ENCODE measurements at places on chromosomes 12 and 14.

DNA sequence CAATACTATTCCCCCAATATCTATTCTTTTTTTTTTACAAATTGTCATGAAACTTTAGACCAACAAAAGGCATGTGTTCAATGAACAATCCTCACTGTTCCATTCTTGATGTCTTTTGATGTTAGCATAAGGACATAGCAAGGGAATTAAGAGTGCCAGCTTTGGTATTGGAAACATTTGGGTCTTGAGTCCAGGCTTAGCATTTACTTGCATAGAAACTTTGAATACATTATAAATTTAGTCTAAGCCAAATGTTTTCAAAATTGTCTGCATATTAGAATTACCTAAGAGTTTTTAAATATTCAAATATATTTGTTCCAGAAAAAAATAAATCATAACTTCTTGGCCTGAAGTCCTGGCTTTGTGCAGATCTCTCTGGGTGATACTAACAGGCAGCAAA lies 406.5 kb downstream of the LRFN5 start:
- DNase-seq = no peak

GRCh38 chr12:110247340-110248095 lies 33.5 kb upstream of the ATP2A2 start:
- DNase-seq = peak; percentile 69

DNA sequence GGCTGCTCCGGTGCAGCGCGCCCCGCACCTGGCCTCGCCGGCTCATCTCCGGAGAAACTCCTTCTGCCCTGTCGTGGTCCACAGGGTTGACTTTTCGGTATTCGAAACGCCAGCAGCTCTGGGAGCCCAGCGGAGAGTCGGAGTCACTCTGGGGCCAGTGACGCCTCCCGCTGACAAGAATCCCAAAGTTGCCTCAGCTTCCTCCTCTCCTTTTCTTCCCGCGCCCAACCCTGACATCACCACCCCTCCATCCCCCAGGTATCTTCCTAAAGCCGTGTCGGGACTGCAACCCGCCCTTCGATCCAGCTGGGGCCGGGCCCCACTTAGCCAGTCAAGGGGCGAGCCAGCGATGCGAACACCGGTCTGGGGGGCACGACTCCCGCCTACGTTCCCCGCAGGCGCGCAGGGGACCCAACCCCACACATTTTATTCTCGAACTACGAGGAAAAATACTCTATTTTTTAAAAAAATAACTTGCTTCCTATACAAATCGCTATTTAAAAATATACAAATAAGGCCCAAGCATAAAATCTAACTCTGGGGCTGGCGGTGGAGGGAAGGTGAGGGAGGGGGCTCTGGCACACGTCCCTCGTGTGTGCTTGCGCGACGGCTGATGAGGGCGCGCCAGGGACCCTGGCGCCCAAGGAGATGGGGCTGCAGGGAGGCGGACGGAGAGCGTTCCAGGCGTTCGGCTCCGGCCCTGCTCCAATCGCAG lies 2.1 kb downstream of the NKX2-8 start:
- DNase-seq = no peak

DNA sequence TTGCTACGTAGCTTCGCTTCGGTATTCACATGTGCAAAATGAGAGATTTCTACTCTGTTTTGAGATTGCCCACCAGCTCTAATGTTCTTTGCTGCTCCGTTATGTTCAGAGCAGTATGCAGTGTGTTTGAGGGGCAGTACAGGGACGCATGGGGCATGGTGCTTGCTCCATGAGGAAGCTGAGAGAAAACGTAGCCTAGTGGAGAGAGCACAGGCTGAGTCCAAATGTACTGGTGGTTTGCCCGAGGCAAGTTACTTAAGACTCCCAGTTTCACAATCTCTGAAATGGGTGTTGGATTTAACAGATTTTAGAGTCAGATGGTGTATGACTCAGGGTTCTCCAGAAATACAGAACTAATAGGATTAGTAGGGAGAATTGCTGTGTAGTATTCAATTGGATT lies 310.5 kb downstream of the ETNK1 start:
- no peak for DNase-seq

DNA sequence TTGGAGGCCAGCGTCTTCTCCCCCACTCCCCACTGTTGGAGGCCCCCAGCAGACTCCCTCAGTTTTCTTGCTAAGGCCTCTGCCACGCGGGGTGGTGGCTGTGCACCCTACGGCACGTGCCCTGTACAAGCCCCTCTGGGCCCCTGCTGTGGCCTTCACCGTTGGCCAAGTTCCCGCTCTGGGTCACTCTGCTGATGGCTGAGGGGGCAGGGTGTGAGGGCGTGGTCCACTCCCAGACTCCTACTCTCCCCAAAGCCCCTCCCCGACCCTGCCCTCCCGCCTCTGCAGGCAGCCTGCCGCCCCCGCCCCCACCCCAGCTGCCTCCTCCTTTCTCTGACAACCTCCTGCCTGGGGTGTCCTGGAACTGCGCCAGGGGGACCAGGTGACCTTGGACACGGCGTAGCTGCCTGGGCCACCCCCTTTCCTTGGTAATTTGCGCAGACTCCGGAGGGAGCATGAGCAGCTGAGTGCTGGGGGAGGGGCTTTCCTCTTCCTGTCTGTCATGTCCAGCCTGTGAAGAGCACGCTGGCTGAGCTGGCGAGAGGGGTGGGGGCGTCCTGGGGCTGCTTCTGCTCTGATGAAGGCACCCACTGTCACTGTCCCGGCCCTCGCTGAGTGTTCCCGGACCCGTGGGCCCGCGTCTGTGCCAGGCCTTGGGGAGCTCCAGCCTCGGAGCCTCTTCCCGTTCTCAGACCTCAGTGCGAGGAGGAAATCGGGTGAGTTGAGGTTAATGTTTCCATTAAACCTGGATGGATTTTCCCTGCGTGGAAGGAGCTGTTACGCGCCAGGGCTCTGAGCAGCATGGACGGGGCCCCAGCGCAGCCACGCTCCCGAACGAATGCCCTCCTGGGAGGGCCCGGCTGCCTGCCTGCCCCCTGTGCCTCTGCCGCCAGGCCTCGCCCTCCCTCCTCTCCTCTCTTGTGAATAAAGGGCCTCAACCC lies 85.0 kb downstream of the KIF26A start:
- peak; percentile 67 for DNase-seq

- DNase-seq = no peak
These were observed 83.5 kb downstream of the BRMS1L start for GRCh38 chr14:35909665-35910064.

GRCh38 chr12:116060764-116061163 lies 216.7 kb downstream of the MED13L start:
- DNase-seq = no peak

DNA sequence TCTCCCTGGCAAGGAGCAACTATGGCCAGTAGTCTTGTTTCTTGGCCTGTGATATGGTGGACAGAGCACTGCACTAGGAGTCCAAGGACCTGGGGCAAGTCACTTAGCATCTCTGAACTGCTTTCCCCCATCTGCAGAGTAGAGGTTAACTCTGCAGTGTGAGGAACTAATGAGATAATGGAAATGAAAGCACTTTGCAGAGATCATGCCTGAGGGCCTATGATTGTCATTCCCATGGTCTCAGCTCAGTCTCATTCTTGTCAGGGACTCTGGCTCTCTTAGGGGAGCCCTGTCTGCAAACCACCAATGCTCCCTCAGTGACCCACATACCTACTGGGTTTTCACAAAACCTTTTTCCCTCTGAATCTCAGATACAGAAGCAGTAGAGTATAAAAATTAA lies 6.5 kb upstream of the PNMA1 start:
- no peak for DNase-seq

- DNase-seq = no peak
These were observed 23.1 kb upstream of the NID2 start for GRCh38 chr14:52091928-52092327.

DNA sequence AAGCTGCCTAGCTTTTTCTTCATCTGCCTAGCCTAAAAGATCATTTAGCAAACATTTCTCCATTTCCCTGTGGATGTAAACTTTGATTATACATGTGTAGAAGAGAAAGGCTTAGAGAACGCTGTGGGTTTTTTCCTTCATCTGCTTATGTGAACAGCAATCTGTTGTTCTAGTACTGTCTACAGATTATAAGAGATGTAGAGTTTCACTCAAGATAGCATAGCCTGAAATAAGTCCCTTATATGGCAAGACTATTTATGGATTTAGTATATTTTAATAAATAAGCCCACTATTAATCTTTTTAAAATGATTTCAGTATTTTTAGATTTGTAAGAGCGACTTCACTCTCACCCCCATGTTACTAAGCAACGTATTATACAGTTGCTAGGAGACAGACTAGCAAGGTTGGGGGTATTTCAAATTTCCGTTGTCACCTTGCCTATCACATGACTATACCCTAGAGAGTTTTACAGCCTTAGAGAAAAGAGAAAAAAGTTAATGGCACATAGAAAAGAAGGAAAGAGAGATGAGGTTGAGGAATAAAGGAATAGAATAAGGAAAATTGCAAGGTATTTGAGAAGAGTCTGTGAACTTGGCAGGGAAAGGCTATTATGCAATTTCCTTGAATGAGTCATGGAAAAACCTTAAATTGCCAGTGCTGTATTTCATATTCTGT lies 12.2 kb upstream of the TUBA1A start:
- DNase-seq = peak; percentile 99

- DNase-seq = peak; percentile 80
These were observed 119.6 kb downstream of the SYNE2 start for GRCh38 chr14:63972323-63972932.

DNA sequence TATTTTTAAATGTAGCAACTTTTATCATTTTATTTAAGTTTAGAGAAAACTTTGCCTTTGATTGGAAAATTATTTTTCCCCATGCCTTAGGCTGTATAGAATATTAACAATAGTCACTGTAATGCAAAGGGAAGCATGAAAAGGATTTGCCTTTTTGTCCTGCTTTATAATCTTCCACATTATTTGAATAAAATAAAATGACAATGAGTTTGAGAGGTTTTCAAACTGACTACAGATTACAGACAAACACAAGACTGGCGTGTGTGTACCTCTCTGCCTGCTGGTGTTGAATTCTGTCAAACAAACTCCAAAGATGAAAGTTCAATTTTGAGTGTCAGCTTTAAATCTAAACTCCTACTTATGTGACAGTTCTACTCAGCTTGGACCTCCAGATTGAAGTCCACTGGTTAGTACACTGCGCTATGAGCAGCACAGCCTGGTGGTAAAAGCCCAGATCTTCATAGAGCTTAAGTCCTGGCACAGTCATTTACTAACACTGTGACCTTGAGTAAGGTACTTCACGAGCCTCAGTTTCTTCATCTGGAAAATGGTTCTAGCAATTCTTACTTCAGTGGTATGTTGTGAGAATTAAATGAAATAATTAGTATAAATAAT lies 98.3 kb upstream of the CPNE8 start:
- DNase-seq = no peak

- DNase-seq = no peak
These were observed 9.2 kb upstream of the PNMA1 start for GRCh38 chr14:73723406-73723796.

DNA sequence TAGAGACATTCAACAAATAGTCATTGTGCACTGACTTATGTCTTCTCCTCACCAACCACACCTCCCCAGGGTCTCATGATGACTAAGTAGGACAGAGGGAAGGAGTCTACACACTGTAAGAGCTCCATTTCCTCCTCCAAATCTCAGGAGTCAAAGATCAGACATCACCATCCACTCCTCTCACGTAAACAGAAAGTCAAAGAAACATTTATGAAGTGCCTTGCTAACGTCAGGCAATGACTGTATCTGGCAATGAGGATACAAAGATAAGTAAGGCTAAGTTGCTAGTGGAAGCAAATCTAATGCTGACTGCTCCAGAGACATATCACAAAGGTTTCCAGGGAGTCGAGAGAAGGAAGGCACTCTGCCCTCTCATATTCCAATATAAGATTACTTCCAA lies 88.9 kb downstream of the SLC2A13 start:
- DNase-seq = no peak

DNA sequence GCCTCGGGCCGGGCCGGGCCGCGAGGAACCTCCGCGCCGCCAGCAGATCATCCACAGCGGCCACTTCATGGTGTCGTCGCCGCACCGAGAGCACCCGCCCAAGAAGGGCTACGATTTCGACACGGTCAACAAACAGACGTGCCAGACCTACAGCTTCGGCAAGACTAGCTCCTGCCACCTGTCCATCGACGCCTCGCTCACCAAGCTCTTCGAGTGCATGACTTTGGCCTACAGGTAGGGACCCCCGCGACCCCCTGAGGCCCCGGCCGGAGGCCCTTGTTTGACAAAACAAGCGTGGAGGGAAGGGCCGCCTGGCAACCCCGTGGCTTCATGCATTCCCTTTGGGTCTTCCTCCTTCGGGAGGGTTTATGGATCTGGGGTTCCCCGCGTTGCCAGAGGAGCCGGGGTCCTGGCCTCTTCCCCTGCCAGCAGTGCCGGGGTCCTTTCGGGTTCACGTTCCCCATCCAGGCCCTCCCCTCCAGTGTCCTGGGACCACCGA lies 526 bp downstream of the MLXIP start:
- peak; percentile 23 for DNase-seq

DNA sequence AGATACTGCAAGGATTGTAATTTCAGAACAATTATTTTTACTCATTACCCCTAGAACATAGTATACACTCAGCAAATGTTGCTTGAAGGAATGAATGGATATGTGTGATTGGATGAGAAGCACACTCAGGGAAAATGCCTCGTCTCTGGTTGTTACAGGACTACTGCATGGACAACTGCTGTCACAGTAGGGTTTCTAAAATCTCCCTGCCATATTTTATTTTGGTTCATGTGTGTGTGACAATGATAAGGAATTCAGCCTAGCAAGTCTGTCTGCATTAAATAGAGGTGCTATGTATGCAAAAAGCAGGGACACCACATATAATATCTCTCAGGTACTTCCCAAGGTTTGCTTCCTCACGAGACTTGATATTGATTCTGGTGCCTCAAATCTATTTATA lies 1.4 kb downstream of the PTPRR start:
- no peak for DNase-seq

DNA sequence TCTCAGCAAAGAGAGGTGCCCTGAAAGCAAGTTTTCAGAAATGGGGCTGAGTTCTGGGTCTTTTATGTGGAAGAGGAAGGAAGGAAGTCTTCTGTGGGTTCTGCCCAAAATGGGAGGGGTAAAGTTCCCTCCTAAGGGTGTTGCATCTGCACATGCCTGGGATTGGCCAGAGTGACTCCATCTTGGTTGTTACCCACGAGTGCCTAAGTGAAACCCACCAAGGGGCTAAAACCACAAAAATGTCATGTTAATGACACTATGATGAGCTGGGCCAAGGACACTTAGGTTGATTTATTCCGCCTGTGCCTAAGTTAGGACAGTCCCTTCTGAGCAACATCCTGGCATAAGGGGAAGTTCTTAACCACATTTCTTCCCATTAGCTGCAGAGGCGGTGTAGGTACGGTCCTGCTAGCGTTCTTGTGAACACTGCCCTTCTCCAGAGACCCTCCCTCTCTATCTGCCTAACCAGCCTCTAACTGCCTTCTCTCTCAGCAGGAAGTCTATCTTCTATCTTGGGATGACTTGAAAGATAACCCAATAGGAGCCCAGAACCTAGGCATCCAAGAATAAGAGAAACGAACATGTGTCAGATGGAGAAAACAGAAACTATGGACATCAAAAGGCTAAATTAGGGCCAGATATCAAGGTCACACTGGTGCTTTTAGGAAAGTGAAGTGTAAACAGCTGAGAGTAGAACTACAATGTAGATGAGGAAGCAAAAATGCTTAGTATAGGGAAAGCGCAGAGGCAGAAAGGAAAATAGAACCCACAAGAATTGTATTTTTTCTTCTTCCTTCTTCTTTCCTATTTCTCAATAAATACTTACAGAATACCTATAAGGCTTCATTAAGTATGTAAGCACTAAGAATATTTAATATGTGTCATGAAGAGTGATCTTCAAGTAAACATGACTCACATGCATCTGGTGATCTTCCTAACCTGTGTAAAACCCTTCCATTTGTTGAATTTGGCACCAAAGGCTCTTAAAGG lies 104.2 kb upstream of the AMN1 start:
- DNase-seq = no peak

Measured in NCI-H2171 treated with DMSO at 0.1 percent for 48 hours (cell line).